ENCODE measurements at places on chromosomes 6 and 20.

GRCh38 chr6:112906726-112907125 is 559.6 kb downstream of the RFPL4B start:
- DNase-seq = no peak

DNA sequence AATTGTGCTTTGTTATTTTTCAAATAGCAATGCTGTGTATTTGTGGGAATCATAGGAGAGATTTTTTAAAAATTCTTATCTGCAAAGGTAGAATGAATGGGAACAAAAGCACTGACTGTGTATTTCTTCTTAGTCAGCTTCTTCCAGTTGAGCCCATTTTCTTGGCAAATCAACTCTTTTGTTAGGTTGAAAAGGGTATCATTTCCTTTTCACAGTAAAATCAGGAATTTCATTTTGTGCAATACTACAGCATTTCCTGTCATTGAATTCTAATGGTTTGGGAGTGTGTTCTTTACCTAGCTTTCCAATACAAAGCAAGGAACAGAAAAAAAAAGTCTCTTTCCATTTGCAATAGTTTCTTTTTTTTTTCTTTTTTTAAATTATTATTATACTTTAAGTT is 19.0 kb upstream of the EXOC2 start:
- DNase-seq = no peak

DNA sequence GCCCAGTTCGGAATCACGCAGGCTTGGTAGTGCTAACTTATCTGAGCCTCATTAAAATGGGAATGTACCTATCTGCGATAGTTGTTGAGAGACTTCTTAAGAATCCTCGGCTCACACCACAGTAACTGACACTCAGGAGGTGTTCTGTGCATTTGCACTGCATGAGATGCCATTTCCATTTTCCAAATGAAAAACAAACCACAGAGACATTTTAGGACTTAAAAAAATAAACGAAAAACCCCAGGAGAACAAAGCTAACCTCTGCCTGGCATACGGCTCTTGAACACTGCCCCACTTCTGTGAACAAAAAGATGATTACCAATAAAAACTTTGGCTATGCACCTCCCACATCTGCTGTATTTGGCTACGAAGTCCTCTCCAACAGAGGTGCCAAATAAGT is 37.6 kb downstream of the BEND3 start:
- DNase-seq = no peak

- no peak for DNase-seq
These were observed 93.3 kb downstream of the SNX5 start for GRCh38 chr20:17875106-17875980.

DNA sequence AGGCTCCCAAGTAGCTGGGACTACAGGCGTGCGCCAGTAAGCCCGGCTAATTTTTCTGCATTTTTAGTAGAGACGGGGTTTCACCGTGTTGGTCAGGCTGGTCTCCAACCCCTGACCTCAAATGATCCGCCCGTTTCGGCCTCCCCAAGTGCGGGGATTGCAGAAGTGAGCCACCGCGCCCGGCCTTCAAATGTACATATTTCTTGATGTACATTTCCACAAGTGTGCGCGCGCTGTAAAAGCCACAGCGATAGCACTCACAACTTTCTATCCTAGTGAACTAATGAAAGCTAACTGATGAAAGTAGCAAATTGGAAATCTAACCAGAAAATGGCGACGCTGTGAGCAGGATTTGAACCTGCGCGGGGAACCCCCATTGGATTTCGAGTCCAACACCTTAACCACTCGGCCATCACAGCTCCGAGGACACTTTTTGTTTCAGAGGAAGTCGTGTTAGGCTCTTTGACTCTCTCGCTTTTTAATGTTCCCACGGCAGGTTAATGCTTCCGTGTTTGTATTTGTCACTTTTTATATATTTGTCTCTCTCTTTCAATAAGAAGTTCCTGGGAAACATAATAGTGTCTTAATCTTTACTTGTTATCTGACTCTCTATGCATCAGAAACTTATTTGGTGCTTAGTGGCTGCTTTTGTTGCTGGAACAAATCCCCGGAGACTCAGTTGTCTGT is 199.4 kb upstream of the ZNF184 start:
- no peak for DNase-seq

Data from T-helper 17 cell (primary cell).